Natural killer cell treated with Interleukin-12 subunit alpha and Interleukin-12 subunit beta and Interleukin-15 and Interleukin-18, amount 100 ng/mL, for 72 hours (primary cell): ENCODE measurements at places on chromosomes 1 and 21. TPM values are rescaled to one million over a fixed set of nuclear protein-coding genes. Genes with fewer than 3 reads are reported as not detected.

- no peak for DNase-seq
Observed at GRCh38 chr1:8431019-8431418, 113.1 kb downstream of the SLC45A1 start.

DNA sequence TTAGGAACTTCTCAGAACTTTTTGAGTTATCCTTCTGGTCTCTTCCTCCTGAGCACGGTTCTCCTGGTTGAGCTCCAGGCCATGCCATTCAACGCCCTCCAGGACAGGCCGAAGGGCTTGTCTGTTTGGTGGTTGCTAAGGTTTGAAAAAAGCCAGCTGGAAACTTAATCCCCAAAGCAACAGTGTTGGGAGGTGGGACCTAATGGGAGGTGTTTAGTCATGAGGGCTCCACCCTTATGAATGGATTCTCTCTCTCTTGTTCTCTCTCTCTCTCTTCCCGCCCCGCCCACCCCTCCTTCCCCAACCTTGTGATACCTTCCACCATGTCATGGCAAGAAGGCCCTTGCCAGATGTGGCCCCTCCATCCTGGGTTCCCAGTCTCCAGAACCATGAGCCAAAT lies 829 bp downstream of the KCNE1 start:
- DNase-seq: no peak

- no peak for DNase-seq
Observed at GRCh38 chr1:150076066-150076465, 8.5 kb downstream of the VPS45 start.

- no peak for DNase-seq
Observed at GRCh38 chr1:3819771-3820200, 23.5 kb upstream of the LRRC47 start.

GRCh38 chr1:197307551-197307950 lies 39.5 kb downstream of the CRB1 start:
- no peak for DNase-seq

The CR1 gene
- total RNA-seq: 8.2 TPM

The MAPKAPK2 gene
- total RNA-seq: 115 TPM

GRCh38 chr1:6424000-6424565 lies 493 bp upstream of the ESPN start:
- no peak for DNase-seq

DNA sequence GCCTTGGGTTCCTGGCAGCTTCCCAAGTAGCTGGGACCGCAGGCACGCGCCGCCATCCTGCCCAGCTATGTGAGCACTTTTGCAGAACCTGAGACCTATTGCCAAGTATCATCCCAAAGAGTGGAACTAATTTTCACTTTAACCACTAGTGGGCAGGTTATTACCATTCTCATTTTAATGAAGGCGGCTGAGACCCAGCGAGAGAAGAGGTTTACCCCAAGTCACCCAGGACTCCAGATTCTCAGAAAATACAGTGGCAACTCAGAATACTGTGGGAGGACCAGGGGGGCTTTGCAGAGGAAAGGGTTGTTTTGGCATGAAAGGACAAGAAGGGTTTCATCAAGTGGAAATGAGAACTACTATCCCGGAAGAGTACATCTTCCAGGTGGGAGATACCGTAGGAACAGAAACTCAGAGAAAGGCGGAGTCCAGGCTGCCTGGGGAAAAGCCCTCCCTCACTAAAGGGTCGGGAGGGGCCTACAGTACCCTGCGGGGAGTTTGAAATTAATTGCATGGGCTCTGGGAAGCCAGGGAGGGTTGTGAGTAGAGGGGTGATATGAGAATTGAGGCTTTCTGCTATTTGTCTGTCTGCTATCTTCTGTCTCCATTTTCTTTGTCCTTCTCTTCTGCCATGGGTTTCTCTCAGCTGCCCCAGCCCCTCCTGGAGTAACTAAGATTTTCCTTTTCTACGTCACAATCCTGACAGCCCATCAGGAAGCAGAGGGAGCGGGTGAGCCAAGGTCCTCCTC lies 7.2 kb upstream of the SEMA4A start:
- DNase-seq: no peak

- no peak for DNase-seq
Observed at GRCh38 chr1:13892671-13893325, 192.8 kb downstream of the PRDM2 start.

DNA sequence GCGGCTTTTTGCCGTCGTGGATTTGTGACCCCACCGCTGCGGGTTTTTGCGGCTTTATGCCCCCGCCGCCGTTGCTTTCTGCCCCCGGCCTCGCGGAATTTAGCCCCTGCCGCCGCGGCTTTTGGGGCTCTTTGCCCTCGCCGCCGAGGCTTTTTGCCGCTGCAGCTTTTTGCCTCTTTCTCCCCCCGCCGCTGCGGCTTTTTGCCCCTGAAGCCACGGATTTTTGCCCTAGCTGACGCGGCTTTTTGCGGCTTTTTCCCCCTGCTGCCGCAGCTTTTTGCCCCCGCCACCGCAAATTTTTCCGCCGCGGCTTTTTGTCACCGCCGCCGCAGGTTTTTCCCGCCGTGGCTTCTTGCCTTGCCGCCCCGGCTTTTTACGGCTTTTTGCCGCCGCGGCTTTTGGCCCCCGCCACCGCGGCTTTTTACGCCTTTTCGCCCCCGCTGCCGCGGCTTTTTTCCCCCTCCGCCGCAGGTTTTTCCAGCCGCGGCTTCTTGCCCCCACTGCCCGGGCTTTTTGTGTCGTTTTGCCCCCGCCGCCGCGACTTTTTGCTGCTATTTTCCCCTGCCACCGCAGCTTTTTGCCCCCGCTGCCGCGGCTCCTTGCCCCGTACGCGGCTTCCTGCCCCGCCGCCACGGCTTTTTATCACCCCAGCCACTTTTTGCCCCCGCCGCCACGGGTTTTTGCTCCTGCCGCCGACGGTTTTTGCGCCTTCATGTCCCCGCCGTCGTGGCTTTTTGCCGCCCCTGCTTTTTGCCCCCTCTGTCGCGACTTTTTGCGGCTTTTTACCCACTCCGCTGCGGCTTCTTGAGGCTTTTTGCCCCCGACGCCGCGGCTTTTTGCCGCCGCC lies 3933.6 kb downstream of the SRGAP2C start:
- no peak for DNase-seq

GRCh38 chr1:228064741-228065542 lies 17.6 kb upstream of the ARF1 start:
- no peak for DNase-seq

- no peak for DNase-seq
Observed at GRCh38 chr1:15028102-15028501, 125.4 kb upstream of the TMEM51 start.

The RHCE gene
- total RNA-seq: not detected

The RBBP5 gene
- total RNA-seq: 24.7 TPM
